Stimulated activated CD8-positive, alpha-beta memory T cell treated with anti-CD3 and anti-CD28 coated beads, Interleukin-7, amount 100 ng/mL, for 24 hours (primary cell): ENCODE measurements at places on chromosomes 1 and 21.

- DNase-seq, result no peak
Measured at GRCh38 chr21:32320059-32320458, 21.4 kb downstream of the MRAP start.

DNA sequence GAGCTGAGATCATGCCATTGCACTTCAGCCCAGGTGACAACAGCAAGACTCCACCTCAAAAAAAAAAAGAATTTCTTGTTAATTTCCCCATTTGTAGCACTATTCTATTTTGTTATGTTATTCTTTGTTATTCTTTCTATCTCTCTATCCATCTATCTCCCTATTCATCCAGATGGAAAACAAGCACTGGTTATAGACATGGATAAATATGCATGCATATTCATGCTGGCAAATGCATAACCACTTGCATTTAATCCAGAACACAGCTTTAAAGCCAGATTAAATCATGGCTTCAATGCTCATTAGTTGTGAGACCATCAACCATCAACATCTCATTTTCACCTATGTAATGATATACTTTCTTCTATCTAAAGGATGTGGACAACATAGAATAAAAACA lies 21.5 kb upstream of the KLHL20 start:
- no peak for DNase-seq

DNA sequence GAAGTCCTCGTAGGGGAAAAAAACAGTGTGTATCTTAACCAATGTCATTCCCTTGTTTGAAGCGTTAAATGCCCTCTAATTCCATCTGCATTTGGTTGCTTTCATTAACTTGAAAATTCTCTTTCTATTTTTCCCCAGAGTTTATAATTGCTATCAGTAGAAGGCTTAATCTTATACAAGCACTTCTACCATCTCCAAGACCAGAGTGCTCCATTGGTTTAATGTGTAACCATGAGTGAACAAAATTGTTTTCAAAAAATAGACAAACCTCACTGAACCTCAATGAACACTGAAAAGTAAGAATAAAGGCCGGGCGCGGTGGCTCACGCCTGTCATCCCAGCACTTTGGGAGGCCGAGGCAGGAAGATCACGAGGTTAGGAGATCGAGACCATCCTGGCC lies 141.3 kb downstream of the RGS7 start:
- no peak for DNase-seq

DNA sequence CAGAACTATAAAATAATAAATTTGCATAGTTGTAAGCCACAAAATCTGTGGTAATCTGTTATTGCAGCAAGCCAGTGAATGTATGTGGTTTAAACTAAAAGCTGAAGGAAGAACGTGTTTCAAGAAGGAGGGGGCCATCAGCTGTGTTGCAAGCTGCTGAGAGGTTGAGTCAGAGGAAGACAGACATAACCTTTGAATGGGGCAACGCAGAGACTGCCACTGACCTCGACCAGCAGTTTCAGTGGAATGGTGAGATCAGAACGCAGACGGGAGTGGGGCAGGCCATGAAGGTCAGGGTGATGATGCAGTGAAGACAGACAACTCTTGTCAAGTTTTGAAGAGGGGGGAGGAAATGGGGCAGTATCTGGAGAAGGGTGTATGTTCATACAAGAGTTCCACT lies 23.2 kb upstream of the QSOX1 start:
- no peak for DNase-seq

GRCh38 chr1:211715971-211716370 lies 40.5 kb upstream of the NEK2 start:
- no peak for DNase-seq

GRCh38 chr1:83931658-83932253 lies 67.2 kb downstream of the TTLL7 start:
- no peak for DNase-seq

DNA sequence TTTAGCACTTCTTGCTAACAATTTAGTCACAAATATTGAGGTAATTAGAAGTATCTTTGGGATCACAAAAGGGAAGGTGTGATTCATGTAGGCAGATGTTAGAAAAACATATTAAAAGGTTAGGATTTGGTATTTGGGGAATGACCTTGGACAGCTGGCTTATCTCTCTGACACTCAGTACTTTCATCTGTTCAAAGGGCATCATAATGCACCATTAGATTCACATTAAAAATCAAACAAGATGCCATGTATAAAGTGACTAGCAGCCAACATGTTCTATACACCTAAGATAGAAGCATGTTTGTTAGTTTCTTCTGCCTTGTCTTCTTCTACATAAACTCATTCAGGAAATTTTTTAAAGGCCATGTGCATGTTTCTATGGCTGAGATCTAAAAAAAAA lies 56.5 kb upstream of the ESRRG start:
- no peak for DNase-seq

GRCh38 chr1:64107118-64107519 lies 96.3 kb upstream of the UBE2U start:
- DNase-seq, result no peak

DNA sequence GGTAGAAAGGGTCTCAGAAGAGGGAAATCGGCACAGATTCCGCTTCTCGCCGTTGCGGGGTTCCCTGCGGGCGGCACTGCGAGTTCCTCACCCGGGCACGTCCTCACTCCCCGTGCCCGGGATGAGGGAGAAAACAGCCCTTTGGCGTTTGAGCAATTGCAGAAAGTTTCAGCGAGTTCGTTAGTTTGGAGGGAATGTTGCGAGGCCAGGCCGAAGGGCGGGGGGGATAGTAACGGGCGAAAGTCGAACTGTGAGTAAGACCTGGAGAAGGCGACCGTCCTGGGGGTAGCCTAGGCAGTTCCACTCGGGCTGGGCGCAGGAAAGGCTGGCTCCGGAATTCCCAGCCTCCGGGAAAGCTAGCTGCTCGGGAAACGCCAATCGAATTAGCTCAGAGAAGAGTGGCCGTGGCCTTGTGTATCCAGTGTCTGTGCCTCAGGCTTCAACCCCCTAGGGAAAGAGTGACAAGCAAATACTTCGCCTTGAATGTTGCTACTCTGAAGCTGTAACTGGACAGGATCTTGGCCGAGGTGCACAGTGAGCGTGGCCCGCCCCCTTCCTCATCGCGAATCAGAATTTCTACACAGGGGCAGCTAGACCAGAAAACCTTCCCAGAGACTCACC lies 787 bp downstream of the PTGFR start:
- DNase-seq, result no peak

- no peak for DNase-seq
Measured at GRCh38 chr1:8025671-8026144, 401 bp downstream of the ERRFI1 start.
